ENCODE measurements at places on chromosomes 5 and 9. TPM values are rescaled to one million over a fixed set of nuclear protein-coding genes. Genes with fewer than 3 reads are reported as not detected.

DNA sequence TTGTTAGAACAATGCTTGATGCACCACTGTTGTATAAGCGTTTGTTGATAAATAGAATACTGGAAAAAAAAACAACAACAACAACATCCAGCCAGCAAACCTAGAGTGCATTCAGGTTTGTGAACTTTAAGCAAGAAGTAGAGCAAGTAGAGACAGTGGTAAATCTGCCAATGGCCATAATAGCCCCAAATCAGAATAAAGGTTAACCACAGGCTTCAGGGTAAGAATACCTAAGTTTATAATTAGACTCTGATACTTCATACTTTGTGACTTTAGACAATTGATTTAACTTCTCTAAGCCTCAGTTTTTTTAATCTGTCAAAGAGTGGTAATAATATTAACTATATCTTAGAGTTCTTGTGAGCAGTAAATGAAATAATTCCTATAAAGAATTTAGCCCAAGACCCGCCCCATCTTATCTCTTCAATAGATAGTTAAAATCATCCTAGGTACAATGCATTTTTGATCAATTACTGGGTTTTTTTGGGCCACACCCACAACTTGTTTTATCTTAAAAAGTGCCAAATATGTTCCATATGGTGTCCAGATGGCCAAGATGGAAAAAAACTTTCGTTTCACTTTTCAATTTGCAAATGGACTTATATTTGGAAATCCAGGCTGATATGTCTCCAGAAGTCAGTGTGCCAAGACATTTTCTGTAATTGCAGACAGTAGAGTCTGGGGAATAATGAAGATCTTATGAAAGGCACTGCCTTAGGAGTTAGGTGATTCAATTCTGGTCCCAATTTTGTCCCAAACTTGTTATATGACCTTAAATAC is 24.5 kb upstream of the DPYSL3 start:
- DNase-seq = no peak

- no peak for DNase-seq
These were observed 104.2 kb downstream of the SEC61B start for GRCh38 chr9:99326112-99326916.

- DNase-seq = no peak
These were observed 5.6 kb upstream of the DND1 start for GRCh38 chr5:140678993-140679392.

DNA sequence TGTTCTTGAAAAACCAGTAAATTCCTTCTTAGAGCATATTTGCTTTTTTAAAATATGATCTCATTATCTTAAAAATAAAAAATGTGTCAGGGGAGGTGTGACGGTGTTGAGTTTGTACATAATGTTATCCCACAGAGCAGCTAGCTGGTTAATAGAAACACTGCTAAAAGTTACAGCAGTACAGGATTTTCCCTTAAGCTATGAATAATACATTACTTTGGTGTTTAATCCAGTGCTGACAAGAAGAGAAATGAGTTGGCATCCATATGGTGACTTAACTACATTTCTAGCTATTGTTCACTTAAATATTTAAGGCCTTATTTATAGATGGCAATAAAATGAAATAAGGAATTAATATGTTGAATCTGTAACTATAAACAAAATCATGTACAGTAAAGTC is 883.1 kb downstream of the CDH18 start:
- no peak for DNase-seq

- DNase-seq = no peak
These were observed 24.2 kb upstream of the KIF12 start for GRCh38 chr9:114123031-114123977.

DNA sequence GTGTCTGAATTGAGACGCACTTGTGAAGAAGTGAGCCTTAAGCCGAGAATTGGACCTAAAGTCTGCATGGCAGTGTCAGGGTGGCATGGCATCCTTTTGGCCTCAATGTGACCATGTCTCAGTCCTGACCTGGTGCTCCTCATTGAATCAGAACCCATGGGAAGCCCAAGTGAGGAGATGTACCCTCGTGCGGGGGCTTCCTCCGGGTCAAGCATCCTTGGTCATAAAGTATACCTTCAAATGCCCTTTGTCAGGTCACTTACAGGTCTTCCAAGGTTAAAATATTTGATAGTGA is 202.2 kb downstream of the GADD45G start:
- DNase-seq = no peak

DNA sequence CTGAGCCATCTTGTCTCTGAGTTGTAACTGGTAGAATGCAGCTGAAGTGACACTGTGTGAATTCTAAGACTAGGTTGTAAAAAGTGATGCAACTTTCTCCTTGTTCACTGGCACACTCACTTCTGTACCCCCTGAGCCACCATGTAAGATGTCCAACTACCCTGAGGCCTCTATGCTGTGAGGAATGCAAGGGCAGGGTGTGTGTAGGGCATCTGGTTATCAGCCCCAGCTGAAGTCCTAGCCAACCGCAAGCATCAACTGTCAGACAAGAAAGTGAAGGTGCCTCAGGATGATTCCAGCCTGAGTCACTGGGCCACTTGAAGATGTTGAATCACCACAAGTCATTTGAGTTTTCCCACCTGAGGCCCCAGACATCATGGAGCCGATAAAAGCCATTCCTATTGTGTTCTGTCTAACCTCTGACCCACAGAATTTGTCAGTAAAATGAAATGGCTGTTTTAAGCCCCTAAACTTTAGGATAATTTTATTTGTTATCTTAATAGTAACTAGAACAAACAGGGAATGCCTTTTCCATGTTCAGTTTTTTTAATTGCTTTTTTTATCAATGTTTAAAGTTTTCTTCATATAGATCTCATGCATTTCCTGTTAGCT is 18.7 kb upstream of the RHOBTB3 start:
- DNase-seq = no peak

GRCh38 chr9:5008202-5008601 is 23.1 kb downstream of the JAK2 start:
- no peak for DNase-seq

DNA sequence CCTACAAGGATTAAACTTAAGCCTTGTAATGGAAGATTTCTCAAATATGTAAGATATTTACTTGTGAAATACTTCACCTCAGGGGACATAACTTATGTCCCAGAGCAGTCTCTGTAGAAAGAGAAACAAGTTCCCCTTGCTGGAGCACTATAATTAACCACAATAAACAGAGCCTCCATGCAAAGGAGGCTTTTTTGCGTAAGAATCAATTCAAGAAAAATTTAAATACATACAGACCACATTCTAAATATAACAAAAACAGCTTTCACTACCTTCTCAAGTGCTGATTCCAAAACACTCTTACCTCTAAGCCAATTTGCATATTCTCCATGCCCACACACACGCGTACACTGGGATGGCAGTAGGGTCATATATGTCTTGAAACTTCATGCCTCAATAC is 30.7 kb upstream of the CCNB1 start:
- DNase-seq = no peak

DNA sequence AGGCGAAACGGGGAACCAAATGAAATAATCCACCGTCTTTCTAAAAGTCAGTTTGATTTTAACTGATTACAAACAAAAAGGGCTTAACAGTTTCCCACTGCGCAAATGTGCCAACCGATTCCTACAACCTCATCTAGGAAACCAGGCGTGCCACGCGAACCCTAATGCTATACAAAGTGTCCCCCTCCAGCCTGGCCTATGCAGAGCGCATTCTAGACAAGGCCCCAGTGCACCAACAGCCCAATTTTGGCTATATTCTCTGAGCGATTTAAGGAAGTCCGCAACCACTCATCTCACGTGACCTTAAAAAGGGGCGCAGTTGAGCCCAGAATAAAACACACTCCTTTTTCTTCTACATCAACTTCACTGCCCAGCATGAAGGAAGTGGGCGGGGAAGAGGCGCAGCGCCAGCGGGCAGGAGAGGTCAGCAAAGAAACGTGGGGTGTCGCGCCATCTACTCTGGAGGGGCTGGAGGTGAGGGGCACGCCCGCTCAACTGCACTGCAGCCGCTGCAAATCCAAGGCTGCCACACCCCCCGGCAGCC is 779 bp downstream of the FAM13B start:
- peak; percentile 70 for DNase-seq

GRCh38 chr9:114551750-114552685 is 35.6 kb upstream of the ATP6V1G1 start:
- no peak for DNase-seq

DNA sequence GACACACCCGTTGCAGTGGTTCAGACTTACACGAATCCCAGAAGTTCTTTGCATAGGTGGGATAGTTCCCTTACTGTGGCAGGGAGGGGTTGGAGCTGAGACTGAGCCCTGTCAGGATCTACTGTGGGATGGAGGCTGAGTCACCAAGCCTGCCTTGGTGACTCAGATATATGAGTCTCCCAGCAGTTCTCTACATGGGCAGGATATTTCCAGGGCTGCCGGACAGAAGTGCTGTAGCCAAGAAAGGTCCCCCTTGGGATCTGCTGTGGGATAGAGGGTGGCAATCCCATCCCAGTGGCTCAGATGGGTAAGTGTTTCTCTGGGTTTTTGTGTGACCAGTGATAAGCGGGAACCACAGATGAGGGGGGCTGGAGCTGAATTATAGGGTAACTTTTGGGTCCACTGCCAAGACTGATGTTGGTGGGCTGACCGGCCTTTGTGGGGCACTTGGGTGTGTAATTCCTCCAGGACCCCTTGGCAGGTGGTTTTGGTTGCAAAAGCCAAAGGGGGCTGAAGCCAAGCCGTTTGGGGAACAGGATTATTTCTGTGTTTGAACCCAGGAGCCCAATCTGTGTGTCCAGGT is 18.7 kb downstream of the XRCC4 start:
- DNase-seq = no peak

DNA sequence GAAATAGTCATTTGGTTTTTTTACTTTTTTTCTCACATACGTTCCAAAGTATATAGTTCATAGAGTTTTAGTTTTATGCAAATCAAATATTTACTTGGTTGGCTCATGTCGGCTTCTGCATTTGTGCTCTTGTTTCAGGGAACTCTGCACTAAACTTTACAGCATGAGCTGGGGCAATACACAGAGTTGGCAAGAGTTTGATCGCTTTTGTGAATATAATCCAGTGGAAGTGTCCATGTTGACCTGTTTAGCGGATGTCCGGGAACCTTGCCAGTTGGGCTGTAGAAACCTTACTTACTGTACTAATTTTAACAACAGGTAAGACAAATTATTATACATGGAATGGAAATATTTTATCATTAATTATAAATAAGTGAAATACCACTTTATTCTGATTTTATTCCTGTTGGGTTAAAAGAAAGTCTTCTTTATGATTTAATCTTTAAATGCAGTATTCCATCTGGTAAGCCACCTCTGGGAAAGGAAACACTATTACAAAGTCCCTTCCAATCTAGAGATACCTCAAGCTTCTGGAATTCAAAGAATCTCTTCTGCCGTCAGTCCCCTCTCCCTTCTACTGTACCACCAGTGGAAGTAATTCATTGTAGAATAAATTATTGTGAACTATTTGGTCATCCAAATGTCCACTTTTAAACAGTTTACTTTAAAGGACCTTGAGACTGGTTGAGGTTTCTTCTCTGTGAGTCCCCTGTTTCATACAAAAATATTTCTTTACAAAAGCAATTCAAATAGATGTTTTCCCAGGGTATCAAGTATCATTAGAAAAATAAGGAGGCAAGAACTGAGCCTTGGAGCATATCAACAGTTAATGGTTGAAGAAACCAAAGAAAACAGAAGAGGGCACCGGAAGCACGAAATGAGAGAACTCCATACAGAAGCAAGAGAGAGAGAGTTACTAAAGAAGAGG is 45.2 kb upstream of the GLIPR2 start:
- no peak for DNase-seq

DNA sequence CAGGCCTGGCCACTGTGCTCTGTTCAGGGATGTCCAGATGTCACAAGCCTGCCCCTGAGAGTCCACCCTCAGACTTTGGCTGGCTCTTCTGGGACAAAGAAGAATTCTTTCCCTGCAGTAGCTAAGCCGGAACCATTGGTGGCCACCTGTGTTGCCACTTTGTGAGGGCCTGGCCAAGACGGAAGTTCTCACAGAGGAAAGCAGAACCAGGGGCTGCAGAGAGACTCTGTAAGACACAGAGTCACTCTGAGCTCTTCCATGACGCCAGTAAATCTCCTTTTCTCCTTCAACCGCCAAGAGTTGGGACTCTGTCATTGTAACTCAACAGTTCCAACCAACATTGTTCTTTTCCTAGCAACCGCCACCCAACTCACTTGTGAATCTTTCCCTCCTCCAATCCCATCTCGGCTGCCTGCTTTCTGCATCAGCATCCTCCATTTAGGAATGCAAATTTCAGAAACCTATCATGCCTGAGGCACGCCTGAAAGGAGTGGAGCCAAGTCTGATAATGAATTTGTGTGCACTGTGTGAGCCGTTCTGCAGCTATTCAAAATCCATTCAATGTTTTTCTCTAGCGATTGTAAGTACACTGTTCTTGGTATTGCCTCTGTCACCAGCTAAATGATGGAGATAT is 37.8 kb upstream of the ATP6V1G1 start:
- DNase-seq = no peak

DNA sequence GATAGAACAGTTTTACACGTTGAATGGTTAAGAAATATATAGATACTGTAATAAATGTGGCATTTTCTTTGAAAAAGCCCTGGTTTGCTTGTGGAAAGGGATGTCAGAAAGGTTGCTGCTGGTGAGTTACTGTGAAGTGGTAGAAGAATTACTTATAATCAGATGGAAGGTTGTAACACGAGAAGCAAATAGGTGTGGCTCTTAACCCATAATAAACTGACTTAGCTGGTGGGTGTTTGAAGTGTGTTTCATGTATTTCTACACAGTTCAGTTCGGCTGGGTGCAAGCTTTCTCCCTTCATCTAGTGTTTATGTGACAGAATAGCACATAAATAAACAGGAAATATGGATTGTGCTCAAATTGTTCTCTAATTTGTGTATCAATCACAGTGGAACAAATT is 5.5 kb downstream of the CNOT6 start:
- no peak for DNase-seq

The STING1 gene
- 55.3 TPM for total RNA-seq

The SCAMP1 gene
- 29.2 TPM for total RNA-seq

The DAB2IP gene
- 50.7 TPM for total RNA-seq

The RGS14 gene
- total RNA-seq = 4.6 TPM

The PCDHGC3 gene
- total RNA-seq = 15.6 TPM

The CDH9 gene
- total RNA-seq = not detected

The SPATA6L gene
- total RNA-seq = 0.96 TPM

The PCDHGB1 gene
- total RNA-seq = 5.7 TPM

The TMEM141 gene
- total RNA-seq = 71.4 TPM

The FCN2 gene
- not detected for total RNA-seq

The ANKH gene
- 227 TPM for total RNA-seq

The DRD1 gene
- not detected for total RNA-seq

All from left ventricle myocardium inferior (tissue), 1 donor.